ENCODE measurements at places on chromosomes 16 and 17.

- DNase-seq = no peak
These were observed 154.4 kb downstream of the FOXL1 start for GRCh38 chr16:86732621-86733295.

- peak; percentile 78 for DNase-seq
These were observed 2.9 kb downstream of the CMIP start for GRCh38 chr16:81447383-81448101.

- DNase-seq = no peak
These were observed 1.5 kb downstream of the GRIN2A start for GRCh38 chr16:10180771-10181163.

DNA sequence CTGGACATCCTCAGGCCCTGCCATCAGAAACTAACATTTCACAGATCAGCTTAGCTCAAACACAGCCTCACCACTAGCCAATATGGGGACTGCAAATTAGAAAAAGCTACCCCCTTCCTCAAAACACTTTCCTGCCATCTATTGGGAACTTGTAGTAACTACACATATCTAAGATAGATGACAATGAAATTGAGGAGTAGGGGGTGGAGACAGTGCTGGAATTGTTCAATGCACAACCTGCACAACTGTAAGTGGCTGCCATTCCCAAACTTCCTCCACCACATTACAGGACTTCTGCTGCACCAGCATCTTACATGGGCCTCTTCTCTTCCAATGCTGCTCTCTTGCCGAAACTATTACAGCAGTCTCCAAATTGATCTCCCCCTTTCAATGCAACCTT lies 21.9 kb downstream of the AIPL1 start:
- no peak for DNase-seq

- DNase-seq = no peak
These were observed 161.5 kb downstream of the FOXL1 start for GRCh38 chr16:86739808-86740207.

GRCh38 chr16:57634171-57634570 lies 5.7 kb downstream of the ADGRG1 start:
- DNase-seq = no peak

DNA sequence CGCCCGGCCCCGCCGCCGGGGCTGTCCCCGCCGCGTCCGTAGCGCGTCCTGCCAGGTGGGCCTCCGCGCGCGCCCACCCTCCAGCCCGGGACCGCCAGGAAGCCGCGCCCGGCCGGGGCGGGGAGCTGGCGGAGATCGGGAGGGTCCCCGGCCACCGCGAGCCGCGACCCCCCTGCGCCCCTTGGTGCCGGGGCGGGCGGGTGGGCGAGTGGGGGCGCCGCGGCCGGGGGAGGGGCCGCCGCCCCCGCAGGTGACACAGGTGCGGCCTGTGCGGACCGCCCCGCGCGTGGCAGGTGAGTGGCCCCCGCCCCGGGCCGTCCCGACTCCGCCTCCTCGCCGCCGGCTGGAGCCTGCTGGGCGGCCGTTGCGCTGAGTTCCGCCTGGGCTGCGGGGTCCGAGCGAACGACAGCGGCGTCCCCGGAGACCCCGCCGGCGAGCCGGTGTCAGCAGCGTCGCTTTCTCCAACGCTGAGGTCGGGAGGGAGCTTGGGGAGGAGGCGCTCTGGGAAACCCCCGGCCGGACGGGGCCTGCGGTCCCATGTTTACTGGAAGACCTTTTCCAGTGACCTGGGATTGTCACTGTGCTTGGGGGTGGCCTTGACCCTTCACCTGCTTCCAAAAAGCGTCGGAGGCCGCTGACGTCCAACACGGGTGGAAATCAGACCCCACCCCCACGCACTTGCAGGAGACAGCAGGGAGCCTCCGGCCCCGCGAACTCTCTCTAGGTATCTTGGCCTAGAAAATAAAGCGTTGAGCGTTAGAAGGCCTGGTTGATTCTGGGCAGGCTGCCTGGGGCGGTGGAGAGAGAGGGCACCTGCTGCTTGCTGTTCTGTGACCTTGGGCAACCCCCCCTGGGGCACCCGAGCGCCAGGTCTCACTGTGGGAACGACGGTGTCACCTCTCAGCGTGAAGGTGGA lies 542 bp downstream of the KLHL36 start:
- DNase-seq = no peak

DNA sequence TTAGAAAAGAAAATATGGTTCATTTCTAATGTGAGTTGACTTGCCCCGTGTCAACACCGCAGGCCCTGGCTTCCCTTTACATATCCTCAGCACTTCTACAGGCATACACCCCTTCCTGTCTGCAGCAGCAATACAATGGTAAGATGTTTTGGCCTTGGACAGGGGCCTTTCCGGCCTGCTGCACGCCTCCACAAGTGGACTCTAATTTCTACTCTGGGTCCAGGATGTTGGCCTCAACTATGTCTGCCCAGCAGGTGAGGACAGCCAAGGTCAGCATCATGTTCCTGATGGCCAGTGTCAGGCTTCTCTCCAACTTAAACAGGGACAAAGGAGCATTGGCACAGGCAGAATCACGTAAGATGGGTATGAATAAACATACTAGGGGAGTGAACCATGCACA lies 11.0 kb downstream of the C17orf67 start:
- no peak for DNase-seq

DNA sequence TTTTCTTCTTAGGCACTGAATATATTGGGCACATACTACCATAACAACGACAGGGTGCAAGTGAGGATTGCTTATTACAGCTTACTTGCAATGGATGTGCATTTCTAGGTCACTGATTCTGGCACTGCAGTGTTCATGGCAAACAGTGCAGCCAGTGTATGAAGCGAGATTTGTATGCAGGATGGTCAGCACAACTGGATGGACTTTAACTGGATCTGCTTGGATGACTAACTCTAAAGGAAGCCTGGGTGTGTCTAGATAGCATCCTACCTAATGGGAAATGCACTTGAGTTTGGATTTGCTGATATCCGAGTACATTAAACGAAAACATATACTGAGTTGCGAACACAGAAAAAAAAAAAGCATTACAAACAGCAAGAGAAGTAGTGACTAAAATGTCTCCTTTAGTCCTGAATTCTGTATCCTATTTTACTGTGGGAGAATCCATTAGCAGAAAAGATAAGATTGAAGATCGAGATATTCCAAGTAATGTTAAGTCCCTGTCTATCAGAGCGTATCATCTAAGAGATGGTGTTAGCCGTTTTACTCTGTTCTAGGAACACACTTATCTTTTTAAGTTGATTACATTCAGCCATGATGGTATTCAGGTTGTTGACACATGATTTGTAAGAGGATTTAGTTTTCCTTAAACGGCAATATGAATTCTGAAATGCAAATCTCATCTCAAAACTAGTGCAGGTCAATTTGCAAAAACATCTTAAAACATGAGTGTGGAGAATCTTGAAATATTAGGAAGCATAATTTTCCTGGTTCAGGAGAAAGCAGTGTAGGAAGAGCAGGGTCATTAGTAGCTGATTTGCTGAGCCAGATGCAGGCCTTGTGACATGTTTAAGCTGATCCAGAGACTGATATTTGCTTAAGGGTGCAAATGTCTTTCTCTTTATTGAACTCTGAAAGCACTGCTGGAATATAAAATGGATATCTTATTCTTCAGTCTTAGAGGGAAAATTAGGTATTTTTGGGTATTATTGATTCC lies 142.6 kb upstream of the CPHXL start:
- DNase-seq = no peak

DNA sequence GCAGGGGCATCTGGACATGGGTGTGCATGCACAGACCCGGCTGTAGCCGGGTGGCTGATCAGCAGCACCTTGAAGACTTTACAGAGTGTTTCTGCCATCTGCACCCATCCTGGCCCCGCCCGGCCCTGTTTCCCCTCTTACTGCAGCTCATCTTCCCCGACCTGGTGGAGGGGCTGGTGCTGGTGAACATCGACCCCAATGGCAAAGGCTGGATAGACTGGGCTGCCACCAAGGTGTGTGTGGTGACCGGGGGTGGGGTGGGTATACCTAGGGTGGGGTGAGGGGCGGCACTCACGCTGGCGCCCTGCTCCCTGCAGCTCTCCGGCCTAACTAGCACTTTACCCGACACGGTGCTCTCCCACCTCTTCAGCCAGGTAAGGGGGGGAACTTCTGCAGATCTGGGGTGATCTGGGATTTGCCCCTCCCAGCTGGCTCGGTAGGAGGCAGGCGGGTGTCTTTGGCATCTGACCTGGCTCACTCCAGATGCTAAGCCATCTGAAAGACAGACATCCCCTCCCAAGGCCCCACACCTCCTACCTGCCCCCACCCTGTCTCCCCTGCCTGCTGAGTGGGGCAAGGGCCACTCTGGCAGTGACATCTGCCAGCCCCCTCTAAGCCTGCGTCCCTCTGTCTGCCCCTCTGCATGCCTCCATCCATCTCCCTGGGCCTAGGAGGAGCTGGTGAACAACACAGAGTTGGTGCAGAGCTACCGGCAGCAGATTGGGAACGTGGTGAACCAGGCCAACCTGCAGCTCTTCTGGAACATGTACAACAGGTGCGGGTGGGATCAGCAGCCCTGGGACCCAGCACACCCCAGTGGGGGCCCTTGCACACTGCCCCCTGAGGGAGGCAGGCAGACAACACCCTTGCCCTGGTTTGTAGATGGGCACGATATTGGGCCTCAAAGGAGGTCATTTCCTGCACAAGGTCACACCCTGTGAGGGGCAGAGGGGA lies 6.6 kb downstream of the NDRG4 start:
- no peak for DNase-seq

DNA sequence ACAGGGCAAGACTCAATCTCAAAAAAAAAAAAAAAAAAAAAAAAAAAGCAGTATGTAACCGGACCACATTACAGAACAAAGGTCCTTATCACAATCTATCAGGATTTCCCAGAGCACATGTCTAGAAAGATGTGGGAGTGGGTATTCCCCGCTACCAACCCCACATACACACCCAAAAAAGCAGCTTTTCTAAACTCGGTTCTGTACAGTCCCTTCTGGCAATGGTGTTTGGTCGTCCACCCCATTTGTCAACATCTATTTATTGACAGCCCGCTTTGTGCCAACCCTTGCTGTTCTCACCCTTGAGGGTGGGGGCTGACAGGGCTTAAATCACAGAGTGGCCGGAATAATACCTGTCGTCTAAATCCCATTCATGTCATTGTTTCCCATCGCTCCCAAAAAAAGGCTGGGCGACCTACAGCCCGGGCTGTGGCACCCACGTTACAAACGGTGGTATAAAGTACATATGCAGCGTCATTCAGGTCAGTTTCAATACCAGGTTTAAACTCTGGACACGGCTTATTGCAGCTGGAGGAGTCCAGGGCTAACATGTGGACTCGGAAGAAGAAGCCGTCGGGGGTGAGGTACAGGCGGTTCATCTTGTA lies 3.6 kb downstream of the C17orf58 start:
- DNase-seq = no peak

- no peak for DNase-seq
These were observed 78.3 kb downstream of the RPA1 start for GRCh38 chr17:1907909-1908698.

DNA sequence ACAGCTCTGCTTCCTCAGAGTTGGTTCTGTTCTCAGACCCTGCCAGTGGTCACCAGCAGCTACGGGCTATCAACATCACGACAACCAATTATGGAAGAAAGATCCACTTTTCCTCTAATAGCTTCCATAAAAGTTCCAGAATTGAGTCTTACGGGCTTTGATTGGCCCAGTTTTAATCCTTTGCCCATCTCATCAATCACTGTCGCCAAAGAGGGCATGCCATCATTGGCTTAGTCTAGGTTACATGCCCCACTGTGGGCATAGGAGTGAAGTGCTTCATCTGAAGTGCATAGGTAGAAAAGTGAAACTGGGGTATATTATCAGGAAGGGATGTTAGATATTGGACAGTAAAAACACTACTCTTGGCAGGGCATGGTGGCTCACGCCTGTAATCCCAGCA lies 76.6 kb upstream of the DHX40 start:
- no peak for DNase-seq

DNA sequence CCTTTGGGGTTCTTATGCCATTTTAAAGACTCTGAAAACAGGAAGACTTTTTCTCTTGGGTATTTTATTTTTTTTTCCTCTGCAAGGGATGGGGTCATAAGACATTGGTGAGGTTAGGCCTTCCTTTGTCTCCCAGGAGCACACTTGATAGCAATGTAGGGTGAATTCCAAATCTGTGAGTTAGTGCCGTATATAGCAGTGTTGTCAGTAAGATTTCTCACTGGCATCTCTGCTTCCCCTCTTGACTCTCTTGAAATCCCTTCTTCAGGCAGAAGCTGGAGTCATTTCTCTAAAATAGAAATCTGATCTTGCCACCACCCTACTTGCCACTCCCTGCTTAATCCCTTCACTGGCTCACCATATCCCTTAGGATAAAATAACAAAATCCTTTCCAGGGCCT lies 529.7 kb downstream of the WWOX start:
- DNase-seq = no peak

DNA sequence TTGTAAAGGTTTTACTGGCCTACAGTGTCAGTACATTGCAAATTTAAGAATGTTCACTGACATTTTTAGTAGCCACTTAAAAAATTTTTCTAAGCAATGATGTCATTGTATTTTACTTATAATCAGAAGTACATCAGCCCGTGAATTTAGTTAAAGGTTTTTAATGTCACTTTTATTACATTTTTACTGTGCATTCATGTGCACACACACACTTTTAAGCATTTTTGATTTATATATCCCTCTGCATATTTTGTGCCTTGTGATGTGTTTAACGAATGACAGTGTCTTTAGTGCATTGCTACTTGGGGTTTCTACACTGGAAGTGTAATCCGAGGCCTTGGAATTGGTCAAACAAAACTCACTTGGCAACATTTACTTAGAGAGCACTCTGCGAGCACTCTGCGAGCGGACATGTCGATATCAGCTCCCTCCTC lies 190.4 kb downstream of the WWOX start:
- DNase-seq = no peak

GRCh38 chr17:72117535-72118334 lies 3.1 kb upstream of the SOX9 start:
- DNase-seq = no peak

- no peak for DNase-seq
These were observed 372.5 kb upstream of the CDH8 start for GRCh38 chr16:62408760-62409159.

DNA sequence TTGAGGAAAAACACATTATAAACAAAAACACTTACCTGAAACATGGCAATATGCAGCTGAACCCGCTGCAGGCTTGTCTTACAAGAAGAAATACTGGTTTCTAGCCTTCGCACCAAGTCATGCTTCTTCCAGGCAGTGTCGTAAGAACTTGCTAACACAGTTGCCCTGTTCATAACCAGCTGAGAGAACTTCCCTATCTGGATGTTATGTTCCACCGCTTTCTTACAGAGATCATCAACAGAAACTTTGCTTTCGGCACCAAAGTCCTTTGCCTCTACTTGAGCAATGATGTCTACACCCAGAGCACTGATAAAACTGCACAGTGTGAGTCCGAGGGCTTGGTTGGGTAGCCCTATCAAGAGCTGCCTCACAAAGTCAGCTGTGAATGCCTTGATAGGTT lies 27.9 kb upstream of the ARL6IP1 start:
- DNase-seq = no peak

GRCh38 chr16:27698266-27698665 lies 148.3 kb downstream of the KATNIP start:
- no peak for DNase-seq

DNA sequence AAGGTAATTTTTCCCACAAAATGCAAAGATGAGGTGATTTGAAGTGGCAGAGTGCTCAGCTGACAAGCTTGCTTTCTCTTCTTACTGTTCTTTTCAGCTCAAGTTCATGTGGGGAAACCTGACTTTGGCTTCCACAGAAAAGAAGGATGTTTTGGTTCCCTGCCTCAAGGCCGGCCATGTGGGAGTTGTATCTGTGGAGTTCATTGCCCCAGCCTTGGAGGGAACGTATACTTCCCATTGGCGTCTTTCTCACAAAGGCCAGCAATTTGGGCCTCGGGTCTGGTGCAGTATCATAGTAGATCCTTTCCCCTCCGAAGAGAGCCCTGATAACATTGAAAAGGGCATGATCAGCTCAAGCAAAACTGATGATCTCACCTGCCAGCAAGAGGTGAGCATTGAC lies 18.4 kb upstream of the TMEM106A start:
- no peak for DNase-seq
